ENCODE measurements at places on chromosomes 16 and 17. TPM values are rescaled to one million over a fixed set of nuclear protein-coding genes. Genes with fewer than 3 reads are reported as not detected.

The TUFM gene
- total RNA-seq: 114 TPM

DNA sequence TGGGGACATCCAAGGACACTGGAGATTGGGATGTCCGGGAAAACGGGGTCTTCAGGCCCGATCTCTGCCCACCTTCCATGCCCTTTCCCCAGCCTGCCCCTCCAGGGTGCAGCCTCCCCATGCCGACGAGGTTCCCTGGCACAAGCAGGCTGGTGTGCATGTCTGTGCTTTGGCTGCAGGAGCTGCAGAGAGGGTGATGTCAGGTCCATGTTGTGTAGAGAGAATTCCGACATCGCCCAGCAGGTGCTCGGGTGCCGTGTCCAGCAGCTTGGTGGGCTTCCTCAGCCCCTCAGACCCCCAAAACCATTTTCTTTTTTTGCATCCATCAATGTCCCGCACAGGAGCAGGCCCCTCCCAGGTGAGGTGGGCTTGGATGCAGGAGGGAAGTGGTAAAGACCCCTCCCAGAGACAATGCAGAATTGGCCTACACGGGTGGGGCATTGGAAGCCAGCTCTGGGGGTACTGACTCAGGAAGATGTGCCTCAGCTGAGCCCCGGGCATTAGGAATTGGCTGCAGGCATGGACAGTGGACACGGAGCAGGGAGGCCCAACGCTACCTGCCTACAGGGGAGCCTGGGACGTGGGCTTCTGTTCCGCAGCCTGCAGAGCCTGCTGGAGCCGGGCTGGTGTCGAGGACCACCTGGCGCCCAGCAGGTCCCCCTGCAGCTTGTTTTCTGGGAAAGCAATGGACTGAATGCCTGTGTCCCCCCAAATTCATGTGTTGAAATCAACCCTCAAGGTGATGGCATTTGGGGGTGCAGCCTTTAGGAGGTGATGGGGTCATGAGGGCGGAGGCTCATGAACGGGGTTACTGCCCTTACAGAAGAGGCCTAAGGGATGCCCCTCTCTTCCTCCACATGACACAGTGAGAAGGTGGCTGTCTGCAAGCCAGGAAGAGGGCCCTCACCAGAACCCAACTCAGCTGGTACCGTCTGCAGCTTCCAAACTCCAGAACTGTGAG is 97.5 kb downstream of the METRNL start:
- H3K4me3 ChIP-seq: no peak overlapping the region
- no peak for DNase-seq
- no peaks in the 10 kb centered on the region for H3K36me3 ChIP-seq
- H3K27ac ChIP-seq: no peak overlapping the region
- peaks cover 2% of the 10 kb centered on the region for H3K4me1 ChIP-seq

GRCh38 chr16:62853887-62854286 is 817.6 kb upstream of the CDH8 start:
- peak; percentile 19 for DNase-seq
- no peak overlapping the region for H3K4me3 ChIP-seq
- no peaks in the 10 kb centered on the region for H3K4me1 ChIP-seq
- no peaks in the 10 kb centered on the region for H3K36me3 ChIP-seq
- no peaks in the 10 kb centered on the region for H3K27me3 ChIP-seq

DNA sequence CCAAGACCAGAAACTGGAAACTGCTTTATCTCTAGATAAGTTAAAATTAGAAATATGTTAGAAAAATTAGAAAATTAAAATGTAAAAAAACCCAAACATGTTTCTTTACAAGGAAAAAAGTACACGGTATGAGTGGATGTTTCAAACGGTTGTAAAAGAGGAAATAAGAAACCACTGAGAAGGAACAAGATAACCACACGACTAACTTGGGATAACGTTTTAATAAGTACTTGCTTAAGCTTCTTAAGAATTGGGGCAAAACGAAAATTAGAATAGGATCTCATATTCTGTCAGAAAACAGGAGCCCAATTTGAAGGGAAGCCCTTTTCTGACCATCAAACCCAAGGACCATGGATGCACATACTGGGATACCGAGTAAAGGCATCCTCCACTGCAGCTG is 31.0 kb downstream of the MBTPS1 start:
- H3K36me3 ChIP-seq: peaks cover 20% of the 10 kb centered on the region
- peaks cover 4% of the 10 kb centered on the region for H3K4me1 ChIP-seq
- H3K27me3 ChIP-seq: no peaks in the 10 kb centered on the region

- H3K27me3 ChIP-seq: peaks cover 20% of the 10 kb centered on the region
- H3K4me1 ChIP-seq: no peaks in the 10 kb centered on the region
- H3K27ac ChIP-seq: no peak overlapping the region
- H3K4me3 ChIP-seq: no peak overlapping the region
- H3K36me3 ChIP-seq: no peaks in the 10 kb centered on the region
- no peak for DNase-seq
Measured at GRCh38 chr16:31331807-31332301, 23.1 kb upstream of the ITGAX start.

DNA sequence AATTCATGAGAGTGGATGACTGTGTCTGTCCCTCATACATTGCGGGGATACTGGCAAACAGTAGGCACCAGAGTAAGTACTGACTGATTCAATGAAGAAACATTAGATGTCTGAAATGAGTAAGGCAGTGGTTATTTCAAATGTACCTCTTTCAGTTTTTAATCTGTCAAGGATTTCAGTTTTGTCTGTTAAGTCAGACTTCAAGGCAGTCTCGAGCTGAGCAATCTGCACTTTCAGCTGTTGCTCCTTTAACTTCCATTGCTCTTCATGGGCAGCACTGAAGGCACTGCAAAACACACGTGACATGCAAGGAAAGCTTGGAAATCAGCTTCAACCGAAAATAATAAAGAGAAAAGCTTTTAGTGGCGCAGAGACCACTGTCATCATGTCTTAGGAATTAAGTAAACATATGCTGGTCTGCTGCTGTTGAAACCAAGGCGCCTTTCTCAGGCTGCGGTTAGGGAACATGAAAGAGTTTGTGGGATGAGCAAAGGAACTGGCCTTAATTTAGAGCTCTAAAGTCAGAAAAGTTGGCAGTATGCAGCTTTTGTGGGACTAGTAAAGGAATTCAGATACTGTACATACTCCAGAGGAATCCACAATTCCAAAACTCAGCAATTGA is 38.8 kb downstream of the RPGRIP1L start:
- H3K27me3 ChIP-seq: no peaks in the 10 kb centered on the region
- no peaks in the 10 kb centered on the region for H3K36me3 ChIP-seq
- H3K27ac ChIP-seq: no peak overlapping the region
- H3K4me1 ChIP-seq: no peaks in the 10 kb centered on the region
- no peak overlapping the region for H3K4me3 ChIP-seq
- no peak for DNase-seq

GRCh38 chr16:66977341-66978113 is 10.9 kb upstream of the CES4A start:
- DNase-seq: peak; percentile 86
- no peaks in the 10 kb centered on the region for H3K27me3 ChIP-seq
- H3K4me1 ChIP-seq: no peaks in the 10 kb centered on the region
- H3K4me3 ChIP-seq: no peak overlapping the region
- no peak overlapping the region for H3K27ac ChIP-seq

The SPATA32 gene
- not detected for total RNA-seq

GRCh38 chr17:2085648-2085949 is 30.7 kb downstream of the HIC1 start:
- peaks cover 13% of the 10 kb centered on the region for H3K4me1 ChIP-seq
- no peak overlapping the region for H3K4me3 ChIP-seq
- DNase-seq: no peak

DNA sequence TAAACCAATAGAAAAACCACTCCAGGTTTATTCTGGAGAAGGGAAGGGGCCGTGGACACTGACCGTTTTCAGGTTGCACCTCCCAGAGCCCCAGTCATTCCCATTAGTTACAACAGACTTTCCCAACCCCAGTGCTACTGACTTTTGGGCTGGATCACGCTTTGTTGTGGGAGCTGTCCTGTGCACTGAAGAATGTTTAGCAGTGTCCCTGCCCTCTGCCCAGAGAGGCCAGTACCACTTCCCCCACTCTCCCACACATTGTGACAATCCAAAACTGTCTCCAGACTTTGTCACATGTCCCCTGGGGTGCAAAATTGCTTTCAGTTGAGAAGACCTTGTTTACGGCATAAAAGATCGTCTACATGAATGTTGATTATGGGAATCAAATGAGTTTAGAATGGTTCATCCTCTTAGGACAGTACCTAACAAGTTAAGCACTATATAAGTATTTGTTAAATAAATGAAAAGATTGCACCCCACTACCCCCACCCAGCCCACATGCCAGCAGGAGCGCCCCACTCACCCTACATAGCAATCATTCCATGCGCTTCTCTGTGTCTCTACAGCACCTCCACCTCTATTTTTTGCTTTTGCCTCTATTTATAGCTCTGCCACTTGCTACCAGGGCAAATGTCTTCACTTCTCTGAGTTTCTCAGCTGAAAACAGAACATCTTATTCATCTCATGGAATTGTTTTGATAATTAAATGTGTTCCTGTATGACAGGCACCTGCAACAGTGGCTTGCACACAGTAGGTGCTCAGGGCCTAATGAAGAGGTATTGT is 104.9 kb downstream of the AXIN2 start:
- no peak overlapping the region for H3K27ac ChIP-seq
- H3K36me3 ChIP-seq: no peaks in the 10 kb centered on the region

DNA sequence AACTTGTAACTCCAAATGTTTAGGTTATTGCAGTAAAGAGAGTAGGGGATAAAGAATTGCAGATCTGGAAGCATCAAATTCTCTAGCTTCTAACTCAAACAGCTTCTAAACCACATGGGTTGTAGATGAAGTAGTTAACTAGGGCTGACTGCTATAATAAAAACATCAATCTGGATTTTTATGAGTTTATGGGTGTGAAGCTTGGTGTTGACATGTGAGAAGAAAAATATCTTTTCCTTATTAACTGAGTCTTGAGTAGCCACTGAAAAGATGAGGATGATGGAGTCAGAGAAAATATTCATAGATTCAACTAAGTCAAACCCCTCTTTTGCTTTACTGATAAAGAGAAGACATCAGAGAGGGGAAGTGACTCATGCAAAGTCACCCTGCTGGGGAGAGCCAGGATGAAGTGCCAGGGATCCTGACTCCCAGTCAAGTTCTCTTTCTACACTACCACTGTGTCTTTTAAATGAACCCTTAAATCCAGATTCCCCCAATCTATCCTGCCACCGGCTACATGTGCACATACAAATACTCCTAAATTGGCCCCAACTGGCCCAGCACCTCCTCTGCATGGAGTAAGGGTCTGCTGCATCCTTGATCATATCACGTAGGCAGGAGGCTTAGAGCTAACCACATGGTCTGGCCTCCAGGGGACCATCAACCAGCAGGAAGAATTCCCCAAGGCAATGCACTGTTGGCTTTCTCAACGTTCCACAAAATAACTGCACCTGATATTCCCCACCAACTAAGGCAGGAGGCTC is 264.0 kb upstream of the CCL2 start:
- H3K27me3 ChIP-seq: no peaks in the 10 kb centered on the region
- no peak overlapping the region for H3K4me3 ChIP-seq
- H3K36me3 ChIP-seq: no peaks in the 10 kb centered on the region
- DNase-seq: no peak

DNA sequence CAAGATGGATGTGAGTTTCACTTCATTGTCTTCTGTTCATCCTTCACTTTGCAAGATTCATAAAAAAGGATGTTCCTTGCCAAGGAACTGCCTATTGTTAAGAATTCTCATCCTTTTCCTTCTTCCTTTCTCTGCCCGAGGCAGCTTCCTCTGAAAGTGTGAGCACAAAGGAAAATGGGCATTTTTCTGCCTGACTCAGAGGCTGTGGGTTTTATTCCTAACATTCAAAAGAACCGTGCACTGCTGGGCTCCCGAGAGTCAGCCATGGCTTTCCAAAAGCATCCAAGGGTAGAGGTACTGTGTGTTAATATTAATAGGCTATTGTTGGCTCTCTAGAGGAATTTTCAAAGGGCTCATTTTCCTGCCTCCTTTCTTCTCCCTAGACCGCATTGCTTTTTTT is 289.4 kb downstream of the ABCC12 start:
- no peak overlapping the region for H3K27ac ChIP-seq
- no peaks in the 10 kb centered on the region for H3K4me1 ChIP-seq
- no peaks in the 10 kb centered on the region for H3K36me3 ChIP-seq
- no peak overlapping the region for H3K4me3 ChIP-seq
- no peak for DNase-seq

DNA sequence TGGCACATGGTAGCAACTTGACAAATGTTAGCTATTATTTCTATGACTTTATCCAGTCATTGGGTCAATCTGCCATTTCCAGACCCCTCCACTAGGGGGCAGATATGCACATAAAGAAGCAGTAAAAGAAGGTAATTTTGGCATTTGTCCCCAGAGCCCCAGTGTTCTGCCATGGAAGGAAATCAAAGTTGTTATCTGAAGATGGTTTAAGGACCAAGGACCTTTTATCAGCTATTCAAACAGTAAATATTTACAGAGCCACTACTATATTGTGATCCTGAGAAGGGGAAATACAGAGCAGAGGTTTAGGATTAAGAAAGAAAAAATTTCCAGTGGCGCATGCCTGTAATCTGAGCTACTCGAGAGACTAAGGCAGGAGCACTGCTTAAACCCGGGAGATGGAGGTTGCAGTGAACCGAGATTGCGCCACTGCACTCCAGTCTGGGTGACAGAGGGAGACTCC is 20.0 kb downstream of the TRAF4 start:
- no peaks in the 10 kb centered on the region for H3K27me3 ChIP-seq
- H3K4me3 ChIP-seq: no peak overlapping the region
- DNase-seq: peak; percentile 83
- no peak overlapping the region for H3K27ac ChIP-seq

The BCAR1 gene
- 51.1 TPM for total RNA-seq

The SETD1A gene
- 29.1 TPM for total RNA-seq

- DNase-seq: no peak
Measured at GRCh38 chr17:50210240-50211225, 9.1 kb upstream of the COL1A1 start.

GRCh38 chr17:30091771-30092170 is 24.8 kb upstream of the NSRP1 start:
- no peaks in the 10 kb centered on the region for H3K36me3 ChIP-seq
- H3K27ac ChIP-seq: no peak overlapping the region
- H3K4me3 ChIP-seq: no peak overlapping the region
- DNase-seq: no peak
- H3K27me3 ChIP-seq: no peaks in the 10 kb centered on the region

DNA sequence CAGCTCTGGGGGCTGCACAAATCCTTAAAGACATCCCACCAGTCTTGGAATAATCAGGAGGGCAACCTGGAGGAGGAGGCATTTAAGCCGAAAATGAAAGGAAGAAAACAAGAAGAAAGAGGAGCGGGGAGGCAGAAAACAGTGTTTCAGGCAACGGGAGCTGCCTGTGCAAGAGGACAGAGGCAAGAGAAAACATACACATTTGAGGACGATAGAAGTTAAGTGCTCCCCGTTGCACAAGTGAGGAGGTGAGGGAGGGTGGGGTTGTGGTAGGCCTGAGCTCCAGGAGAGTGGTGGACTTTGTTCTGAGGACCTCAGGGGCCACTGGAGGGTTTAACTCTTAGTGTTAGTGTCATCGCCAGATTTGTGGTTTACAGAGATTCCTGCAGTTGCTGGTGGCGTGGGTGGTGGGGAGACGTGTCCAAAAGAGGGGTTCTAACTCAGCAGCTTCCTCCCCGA is 27.6 kb upstream of the CIBAR2 start:
- no peaks in the 10 kb centered on the region for H3K36me3 ChIP-seq
- no peak overlapping the region for H3K4me3 ChIP-seq
- H3K27ac ChIP-seq: no peak overlapping the region
- peaks cover 5% of the 10 kb centered on the region for H3K4me1 ChIP-seq
- H3K27me3 ChIP-seq: no peaks in the 10 kb centered on the region
- no peak for DNase-seq

The RBBP6 gene
- total RNA-seq: 83.2 TPM

- H3K36me3 ChIP-seq: no peaks in the 10 kb centered on the region
- no peak overlapping the region for H3K27ac ChIP-seq
- no peak overlapping the region for H3K4me3 ChIP-seq
- no peaks in the 10 kb centered on the region for H3K4me1 ChIP-seq
- DNase-seq: no peak
- no peaks in the 10 kb centered on the region for H3K27me3 ChIP-seq
Measured at GRCh38 chr17:2901582-2901981, 105.3 kb downstream of the RAP1GAP2 start.
